ENCODE measurements at places on chromosomes 3 and 15.

- no peak for DNase-seq
Observed at GRCh38 chr3:72816862-72817355, 31.3 kb downstream of the SHQ1 start.

DNA sequence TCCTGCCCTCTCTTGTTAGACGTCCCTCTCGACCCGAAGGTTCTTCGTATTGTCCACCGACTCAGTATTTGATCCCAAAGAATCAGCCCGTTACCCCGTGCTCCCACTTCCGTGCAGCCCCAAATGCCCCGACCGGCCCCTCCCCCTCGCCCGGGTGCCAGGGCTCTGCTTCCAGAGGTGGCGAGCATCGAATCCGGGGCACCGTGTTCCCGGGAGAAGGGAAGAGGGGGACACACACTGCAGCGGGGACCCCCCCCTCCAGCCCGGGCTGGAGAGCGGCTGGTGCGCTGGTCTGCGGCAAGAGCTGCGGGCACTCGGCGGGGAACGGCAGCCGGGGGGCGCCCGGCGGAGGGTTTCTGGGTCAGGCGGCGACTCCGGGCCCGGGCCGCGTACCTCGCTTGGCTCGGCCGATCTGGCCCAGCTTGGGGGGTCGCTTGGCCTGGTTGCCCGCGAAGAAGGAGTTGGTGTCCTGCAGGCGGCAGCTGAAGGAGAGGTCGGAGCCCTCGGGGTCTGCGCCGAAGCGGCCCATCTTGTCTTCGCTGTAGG, 556 bp downstream of the CAMK2N2 start:
- no peak for DNase-seq

GRCh38 chr15:100461049-100461448, 67.7 kb downstream of the CERS3 start:
- no peak for DNase-seq

DNA sequence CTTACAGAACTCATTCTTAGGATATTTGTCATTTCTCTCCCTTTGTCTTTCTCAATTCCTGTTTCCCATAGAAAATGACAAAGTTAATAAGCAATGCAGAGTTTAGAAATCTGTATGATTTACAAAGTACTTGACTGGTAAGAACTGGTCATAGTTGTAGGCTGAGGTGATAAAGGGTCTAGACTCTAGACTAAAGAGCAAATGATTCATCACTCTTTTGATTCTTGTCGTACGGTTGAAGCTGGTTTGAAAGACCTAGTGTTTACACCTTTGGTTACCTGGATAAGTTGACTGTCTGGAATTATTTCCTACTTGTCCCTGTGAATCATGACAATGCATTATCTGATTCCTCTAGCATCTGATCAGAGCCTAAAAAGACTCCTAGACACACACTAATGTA, 58.9 kb upstream of the TP63 start:
- no peak for DNase-seq

- no peak for DNase-seq
Observed at GRCh38 chr3:11764931-11765363, 81.7 kb downstream of the TAMM41 start.

DNA sequence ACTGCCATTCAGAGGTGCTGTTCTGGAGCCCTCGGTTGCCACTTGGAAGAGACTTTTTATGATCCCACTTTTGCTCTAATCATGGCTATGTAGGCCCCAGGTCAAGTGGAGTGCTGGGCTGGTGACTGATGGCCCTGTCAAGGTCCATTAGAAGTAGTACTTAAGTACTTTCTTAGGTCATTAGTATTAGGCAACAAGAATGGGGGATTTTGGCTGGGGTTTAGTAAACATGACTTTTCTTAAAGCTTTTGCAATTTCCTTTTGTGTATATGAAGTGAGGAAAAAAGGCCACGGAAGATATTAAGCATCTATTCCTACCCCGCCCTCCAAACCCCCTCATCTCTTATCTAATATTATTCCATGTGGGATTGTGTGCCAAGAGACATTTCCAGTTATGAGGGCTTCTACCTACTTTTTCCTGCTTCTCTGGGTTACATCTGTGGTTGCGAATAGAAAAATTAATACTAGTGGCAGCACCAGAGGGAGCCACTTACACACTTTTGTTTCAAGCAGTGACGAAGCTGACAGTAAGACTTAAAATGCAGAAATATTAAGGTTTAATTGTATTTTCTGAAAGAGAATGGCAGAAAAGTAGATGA, 13.9 kb downstream of the NLGN1 start:
- DNase-seq, result no peak

DNA sequence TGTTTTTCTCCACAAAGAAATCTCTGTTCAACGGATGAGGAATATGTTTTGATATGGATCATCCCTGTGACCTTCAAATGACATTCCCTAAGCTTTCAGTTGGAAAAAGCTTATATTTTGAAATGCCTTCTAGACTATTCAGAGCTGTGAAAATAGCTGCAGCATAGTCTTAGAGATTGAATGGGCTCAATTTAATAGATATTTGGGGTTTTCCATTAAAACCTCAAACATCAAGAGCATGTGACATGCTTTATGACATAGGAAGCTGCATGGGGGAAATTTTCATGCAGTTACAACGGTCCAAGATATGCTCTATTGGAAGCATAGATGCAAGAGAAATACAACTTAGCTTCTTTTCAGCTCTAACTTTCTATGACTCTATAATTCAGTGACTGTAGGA, 102.8 kb downstream of the LSAMP start:
- DNase-seq, result no peak

GRCh38 chr3:54270816-54271526, 148.6 kb downstream of the CACNA2D3 start:
- no peak for DNase-seq

- no peak for DNase-seq
Observed at GRCh38 chr15:40908095-40908494, 13.8 kb downstream of the VPS18 start.

- DNase-seq, result no peak
Observed at GRCh38 chr15:80173022-80173759, 20.4 kb downstream of the FAH start.

DNA sequence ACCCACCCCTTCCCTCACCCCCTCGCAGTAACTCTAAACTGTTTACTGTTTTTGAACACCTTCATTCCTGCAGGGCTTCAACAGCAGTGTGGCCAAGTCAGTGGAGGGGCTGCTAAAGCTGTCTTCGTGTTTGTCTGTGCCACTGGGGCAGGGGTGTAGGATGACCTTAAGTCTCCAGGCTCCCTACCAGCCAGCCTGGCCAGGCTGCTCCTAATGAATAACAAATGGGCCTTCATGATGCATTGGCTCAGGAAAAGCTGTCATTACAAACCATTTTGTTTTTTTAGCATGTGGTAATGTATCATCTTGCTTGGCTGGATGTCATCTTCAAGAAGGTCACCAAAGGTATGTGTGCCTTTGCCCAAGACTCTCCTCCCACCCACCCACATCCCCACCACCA, 372.2 kb upstream of the WNT5A start:
- DNase-seq, result no peak

GRCh38 chr3:112860898-112861297, 14.2 kb upstream of the CD200R1L start:
- DNase-seq, result no peak

- no peak for DNase-seq
Observed at GRCh38 chr3:72257738-72258137, 472.8 kb upstream of the PROK2 start.

GRCh38 chr3:48543271-48543866, 13.2 kb downstream of the PFKFB4 start:
- DNase-seq, result no peak

- no peak for DNase-seq
Observed at GRCh38 chr3:12643010-12643380, 20.9 kb downstream of the RAF1 start.

DNA sequence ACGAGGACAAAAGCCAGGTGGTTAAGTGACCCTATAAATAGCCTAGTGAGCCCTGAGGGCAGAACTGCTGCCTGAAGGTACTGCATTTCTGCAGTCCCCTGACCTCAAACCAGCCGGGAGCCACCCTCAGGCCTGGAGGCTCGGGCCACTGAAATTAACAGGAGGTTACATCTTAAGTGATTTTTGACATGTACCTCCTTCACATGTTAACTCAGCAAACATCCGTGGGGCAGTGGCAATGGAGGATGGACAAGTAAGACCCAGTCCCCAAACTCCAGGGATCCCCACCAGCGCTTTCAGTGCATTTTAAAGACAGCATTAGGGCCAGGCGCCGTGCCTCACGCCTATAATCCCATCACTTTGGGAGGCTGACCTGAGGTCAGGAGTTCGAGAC, 26.2 kb downstream of the PSTPIP1 start:
- DNase-seq, result no peak

DNA sequence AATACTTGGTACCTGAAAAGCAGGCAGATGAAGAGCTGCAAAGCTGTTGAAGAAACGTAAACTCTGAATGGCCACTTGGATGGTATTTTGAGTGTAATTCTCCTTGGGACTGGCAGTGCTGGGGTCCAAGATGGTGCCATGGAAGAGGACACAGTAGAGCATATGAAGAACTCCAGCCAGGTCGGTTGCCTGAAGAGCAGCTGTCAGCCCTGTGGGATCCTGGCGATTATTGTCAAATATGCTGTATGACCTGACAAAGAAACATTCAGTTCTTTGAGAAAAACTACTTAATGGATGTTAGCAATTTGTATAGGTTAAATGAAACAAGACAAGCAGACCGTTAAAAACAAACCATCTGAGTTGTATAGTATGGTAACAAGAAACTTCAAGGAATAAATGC, 44.8 kb downstream of the ISL2 start:
- DNase-seq, result no peak

DNA sequence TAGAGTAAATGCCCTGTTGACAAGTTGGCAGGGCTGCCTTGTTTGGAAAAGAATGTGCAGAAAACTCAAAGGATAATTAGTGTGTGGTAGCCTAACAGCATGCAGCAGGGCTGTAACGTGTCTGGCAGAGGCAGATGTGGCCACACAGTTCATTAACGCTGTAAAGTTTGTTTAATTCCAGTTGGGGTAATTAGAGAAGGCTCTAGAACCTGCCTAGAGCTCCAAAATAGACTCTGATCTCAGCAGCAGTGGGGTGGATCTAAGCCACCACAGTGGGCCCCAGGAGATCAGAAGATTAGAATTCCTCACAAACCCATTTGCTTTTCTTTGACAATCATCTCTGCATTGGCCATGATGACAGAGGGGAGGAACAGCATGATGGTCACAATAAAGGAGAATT, 65.1 kb upstream of the LEKR1 start:
- DNase-seq, result no peak

DNA sequence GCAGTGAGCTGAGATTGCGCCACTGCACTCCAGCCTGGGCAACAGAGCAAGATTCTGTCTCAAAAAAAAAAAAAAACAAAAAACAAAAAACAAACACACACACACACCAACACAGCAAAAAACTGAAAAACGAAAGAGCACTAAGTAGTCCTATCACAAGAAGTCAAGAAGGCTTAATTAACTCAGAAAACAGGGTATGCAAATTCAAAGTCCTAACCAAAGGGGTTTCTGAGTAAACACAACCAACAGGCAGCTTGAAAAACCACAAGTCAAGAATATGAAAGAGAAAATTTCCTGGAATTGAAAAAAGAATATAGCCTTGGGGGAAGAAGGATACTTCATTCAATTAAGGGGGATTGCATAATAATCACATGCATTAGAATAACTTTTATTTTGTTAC, 37.7 kb upstream of the PARP14 start:
- no peak for DNase-seq

DNA sequence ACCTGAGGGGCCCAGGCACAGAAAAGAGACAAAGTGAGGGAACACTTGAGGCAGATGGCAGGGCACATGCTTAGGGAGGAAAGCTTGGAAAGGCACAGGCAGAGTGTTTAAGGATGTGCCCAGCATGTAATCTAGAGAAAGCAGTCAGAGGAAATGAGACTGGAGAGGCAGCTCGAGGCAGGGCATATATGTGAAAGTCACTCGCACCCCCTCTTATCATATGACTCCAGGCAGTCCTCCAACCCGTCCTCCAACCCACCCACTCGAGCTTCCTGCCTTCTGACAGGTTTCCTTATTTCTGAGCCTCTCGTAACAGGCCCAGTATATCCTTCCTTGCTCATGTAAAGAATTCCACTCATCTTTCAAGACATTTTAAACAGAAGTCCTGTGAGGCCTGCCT, 294.0 kb downstream of the SOX2 start:
- no peak for DNase-seq

GRCh38 chr3:165125836-165126235, 47.5 kb upstream of the SI start:
- DNase-seq, result no peak

DNA sequence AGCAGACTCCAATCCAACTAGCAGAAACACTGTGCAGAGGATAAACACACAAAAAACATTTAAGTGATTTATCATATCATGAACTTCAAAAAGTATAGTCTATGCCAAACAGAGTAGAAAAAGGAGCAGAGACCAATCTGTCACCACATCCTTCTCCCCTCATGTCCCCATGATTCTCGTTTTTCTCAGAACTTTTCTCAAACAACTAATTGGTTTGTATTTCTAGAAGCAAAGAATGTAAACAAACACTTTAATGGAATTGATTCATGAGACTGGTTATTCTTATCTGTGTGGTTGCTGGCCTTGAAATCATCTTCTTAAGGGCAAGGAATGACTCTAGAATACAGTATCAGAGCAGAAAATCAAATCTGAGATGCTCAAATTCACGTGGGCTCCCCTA, 294.2 kb upstream of the THBS1 start:
- no peak for DNase-seq

DNA sequence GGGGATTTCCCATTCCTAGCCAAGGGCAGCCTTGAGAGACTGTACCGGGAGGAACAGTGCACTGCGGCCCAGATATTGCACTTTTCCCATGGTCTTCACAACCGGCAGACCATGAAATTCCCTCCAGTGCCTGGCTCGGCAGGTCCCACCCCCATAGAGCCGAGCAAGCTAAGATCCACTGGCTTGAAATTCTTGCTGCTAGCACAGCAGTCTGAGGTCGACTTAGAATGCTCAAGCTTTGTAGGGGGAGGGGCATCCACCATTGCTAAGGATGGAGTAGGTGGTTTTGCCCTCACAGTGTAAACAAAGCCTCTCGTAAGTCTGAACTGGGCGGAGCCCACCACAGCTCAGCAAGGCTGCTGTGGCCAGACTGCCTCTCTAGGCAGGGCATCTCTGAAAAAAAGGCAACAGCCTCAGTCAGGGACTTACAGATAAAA, 156.3 kb downstream of the FRMD5 start:
- no peak for DNase-seq

DNA sequence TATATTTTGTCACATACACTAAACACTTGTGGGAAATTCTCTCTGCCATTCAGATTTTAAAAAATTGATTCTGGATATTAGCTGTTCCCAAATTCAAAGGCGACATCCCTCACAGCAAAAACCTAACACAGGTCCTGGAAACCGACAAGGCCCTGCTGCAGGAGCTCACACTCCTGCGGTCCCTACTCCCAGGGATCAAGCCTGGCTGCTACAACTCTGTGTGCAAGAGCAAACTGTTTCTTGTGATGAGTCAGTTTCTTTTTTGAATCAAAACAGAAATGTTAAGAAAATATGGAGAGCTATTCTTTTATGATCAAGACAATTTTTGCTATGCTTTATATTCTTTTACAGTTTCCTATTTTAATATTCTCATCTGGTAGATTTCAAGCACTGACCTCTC, 51.0 kb upstream of the TJP1 start:
- DNase-seq, result no peak

All from AG04449 (cell line).